CD4-positive, alpha-beta T cell treated with Interleukin-15 for 4 hours (primary cell): ENCODE measurements at places on chromosomes 6 and 20.

DNA sequence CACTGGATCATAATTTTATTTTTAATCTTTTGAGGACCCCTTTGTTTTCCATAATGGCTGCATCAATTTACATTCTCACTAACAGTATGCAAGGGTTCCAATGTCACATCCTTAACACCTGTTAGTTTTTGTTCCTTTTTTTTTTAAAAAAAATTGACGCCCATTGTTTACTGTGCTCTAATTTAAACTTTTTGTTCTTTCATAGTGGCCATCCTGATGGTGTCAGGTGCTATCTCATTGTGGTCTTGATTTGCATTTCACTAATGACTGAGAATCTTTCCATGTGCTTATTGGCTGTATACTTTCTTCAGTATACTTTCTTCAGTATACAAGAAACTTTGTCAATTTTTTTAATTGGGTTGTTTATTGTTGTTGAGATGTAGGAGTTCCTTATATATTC lies 347.0 kb downstream of the RNGTT start:
- DNase-seq = no peak

- DNase-seq = no peak
Observed at GRCh38 chr6:5082487-5083306, 2.4 kb upstream of the PPP1R3G start.

GRCh38 chr20:20851385-20851784 lies 138.9 kb upstream of the RALGAPA2 start:
- DNase-seq = no peak

- DNase-seq = no peak
Observed at GRCh38 chr20:54435015-54435414, 40.4 kb upstream of the DOK5 start.

DNA sequence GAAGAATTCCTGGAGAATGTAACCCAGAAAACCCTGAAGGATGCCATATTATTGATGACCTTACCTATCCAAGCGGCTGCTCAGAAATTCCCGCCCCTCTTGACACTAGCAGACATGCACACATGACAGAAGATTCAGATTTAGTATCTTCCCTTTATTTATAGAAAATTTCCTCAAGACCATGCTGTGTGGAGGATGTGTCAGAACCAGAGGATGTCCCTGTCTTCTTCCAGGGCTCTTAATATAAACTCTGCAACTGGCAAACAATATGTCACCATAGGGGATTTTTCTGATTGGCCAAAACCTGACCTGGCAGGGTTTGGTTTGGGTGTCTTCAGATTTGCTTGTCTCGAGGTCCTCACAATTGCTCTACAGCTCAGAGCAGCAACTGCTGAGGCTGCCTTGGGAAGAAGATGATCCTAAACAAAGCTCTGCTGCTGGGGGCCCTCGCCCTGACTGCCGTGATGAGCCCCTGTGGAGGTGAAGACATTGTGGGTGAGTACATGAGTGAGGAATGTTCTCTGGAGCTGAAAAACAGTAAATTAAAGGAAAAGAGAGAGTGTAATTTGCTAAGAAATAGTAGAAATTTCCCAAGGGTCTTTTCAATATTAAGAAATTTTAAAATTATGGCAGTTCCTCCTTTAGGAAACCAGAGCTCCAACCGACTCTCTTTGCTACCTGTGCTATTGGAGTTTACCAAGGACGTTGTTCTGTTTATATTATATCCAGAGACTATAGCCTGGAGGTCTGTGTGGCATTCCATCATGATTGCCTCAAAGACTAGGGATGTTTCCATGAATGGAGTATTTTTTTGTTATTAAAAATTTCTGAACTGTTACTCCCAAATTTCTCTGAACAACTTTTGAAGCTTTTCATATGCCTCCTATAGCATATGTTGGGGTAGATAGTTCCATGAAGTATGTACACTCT lies at the start of gene HLA-DQA2:
HLA-DQA2 (plus strand) TSS at position 361 of the 930 bp plus-strand sequence; CDS start at position 414, 53 bp downstream.
- DNase-seq = no peak

DNA sequence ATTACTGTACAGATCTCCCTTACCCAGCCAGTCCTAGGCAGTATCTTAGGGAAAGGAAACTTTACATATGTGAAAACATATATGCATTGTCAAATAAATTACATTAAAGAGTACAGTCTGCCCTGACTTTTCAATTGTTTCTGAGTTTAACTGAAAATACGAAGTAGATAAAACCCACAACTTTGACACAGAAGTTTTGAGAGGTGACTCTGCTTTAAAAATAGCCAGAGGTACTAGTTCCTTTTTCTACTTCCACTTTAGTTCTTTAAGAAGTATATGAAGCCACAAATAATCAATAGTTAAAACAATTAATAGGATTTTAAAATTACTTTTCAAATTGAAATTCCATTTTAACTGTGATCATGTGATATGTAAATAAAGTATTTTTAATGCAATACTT lies 62.9 kb downstream of the BMP5 start:
- no peak for DNase-seq

DNA sequence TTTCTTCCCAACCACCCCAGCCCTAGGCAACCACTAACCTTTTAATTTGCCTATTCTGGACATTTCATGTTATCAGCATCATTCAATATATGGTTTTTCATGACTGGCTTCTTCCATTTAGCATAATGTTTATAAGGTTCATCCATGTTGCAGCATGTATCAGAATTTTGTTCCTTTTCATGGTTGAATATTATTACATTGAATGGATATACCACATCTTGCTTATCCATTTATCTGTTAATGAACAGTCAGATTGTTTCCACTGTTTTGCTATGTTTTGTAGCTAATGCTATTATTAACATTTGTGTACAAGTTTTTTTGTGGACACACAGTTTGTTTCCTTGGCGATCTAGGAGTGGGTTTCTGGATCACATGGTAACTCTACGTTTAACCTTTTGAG lies 3.0 kb upstream of the DNAAF9 start:
- no peak for DNase-seq

DNA sequence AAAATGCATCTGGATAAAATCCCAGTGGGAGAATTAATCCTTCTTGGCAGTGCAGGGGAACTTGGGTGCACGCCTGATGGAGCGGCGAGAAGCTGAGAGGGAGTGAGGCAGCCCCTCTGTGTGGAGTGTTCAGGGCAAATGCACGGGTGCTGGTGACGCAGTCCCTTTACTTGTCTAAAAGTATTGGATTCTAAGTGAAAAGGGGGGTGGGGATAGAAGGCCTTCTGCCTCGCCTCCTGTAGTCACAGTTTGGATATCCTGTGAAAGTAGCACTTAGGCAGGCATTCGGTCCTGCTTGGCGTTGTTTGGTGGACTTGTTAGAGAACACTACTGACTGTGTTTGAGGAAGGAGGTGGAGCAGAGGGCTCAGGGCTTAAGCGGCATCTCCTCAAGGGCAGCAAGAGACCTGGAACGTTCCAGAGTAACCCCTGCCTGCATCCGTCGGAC lies 39.3 kb downstream of the PHACTR3 start:
- DNase-seq = no peak

DNA sequence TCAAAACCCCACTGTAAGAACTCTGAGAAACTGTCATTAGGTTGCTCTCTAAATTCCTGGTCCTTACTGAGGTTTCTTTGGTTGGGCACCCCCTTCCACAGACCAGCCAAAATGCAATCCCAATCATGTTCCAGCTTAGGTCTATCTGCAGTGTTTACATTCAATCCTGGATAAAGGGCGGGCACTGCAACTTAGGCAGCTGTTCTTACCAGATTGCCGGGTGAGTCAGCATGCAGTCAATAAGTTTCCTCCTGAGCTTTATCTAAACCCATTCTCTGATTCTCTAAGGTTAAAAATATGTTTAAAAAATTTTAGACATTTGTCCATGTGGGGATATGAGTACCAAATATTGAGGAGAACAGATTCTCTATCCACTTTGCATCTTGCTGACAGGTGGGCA lies 197.8 kb downstream of the HAO1 start:
- DNase-seq = no peak

DNA sequence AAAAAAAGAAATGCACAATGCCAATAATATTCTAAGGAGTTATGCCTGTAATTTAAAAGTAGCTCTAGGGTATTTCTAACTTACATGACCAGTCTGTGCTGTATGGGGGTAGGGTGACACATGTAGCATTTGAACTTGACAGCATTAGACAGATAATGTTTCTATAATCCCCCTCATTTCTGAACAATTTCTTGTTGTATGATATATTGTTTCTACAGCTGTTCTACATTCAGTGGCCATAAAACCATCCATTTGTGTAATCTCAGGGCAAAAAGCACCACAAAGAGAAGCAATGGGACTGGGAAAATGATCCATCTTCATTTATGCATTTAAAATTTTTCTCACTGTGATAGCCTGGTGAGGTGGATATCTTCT lies 767.8 kb downstream of the TFAP2A start:
- DNase-seq = no peak

DNA sequence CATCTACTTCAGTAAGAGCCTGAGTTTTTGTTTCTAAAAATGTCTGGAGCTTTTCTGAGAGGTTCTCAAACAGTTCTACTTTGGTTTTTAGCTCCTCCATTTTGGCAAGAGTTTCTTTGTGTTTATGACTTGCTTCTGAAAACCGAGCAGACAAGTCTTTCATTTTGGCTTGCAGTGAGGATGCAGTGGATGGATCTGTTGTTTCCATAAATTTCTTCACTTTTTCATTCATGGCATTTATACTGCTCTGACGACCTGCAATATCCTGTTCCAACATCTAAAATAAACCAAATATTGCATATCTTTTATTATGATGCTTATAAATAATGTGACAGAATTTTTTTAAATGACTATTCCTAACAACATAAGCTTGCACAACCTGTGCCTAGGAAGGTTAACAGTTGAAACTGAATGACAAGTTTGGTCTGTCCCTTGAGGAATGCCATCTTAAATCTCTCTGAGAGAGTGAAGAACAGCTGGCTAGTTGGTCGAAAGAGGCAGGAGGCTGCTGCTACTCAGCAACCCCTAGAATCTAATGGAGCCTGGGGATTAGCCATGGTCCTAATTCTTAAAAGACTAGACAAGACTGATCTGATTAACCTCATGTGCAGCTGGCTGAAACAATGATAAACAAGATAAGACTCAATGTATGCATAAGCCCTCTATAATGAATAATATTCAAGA lies 69.8 kb downstream of the DST start:
- no peak for DNase-seq

DNA sequence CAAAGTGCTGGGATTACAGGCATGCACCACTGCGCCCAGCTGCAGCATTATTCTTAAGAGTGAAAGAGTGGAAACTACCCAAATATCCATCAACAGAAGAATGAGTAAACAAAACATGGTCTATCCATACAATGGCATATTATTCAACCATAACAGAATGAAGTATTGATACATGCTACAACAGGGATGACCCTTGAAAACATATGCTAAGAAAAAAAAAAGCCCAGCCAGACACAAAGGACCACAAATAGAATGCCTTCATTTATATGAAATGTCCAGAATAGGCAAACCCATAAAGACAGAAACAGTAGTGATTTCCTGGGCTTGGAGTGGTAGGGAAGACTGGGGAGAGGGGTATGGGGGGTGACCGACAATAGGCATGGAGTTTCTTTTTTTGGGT lies 7.1 kb downstream of the TUBB2B start:
- DNase-seq = no peak

GRCh38 chr20:54345301-54345724 lies 130.1 kb upstream of the DOK5 start:
- DNase-seq = no peak

DNA sequence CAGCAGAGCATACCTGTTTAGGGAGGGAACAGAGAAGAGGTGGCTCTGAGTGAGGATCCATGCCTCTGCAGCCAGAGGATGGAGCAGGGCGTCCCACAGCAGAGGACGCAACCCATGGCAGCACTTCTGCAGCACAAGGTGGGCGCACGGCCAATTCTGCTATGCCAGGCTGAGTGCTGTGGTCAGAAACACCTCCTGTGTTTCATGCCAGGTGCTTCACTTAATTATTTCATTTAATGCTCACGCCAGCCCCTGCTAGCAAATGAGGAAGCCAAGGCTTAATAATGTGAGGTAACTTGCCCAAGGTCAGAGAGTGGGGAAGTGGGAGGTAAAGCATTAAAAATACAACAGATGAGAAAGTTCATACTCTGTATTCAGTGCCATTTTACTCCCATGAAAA lies 68.5 kb upstream of the PTGIS start:
- DNase-seq = no peak

- peak; percentile 9 for DNase-seq
Observed at GRCh38 chr6:30260036-30260504, 46.9 kb upstream of the TRIM26 start.

GRCh38 chr6:30810813-30811339 lies 66.5 kb upstream of the IER3 start:
- DNase-seq = peak; percentile 39

GRCh38 chr6:15935661-15936060 lies 193.2 kb upstream of the MYLIP start:
- no peak for DNase-seq

DNA sequence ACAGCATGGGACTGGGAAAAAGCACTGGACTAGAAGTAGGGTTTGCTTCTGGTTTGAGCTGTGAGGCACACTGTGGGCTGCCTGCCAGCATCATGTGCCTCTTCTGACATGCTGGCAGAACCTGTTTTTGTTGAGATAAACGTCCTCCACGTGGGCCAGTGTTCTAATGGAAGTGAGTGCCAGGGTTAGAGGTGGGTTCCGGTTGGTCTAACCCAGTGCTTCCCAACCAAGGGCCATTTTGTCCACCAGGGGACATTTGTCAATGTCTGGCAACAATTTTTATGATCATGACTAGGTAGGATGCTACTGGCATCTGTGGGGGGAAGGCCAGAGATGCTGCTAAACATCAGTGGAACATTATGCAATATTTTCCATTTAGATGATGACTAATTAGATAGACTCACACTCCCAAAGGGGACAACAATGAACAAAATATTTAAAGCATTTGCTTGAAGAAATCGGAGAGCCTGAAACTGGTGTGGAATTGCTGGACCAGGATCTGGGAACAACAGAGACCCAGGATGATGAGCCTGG lies 7.8 kb upstream of the APMAP start:
- no peak for DNase-seq

- DNase-seq = no peak
Observed at GRCh38 chr6:6246544-6246943, 73.9 kb downstream of the F13A1 start.

DNA sequence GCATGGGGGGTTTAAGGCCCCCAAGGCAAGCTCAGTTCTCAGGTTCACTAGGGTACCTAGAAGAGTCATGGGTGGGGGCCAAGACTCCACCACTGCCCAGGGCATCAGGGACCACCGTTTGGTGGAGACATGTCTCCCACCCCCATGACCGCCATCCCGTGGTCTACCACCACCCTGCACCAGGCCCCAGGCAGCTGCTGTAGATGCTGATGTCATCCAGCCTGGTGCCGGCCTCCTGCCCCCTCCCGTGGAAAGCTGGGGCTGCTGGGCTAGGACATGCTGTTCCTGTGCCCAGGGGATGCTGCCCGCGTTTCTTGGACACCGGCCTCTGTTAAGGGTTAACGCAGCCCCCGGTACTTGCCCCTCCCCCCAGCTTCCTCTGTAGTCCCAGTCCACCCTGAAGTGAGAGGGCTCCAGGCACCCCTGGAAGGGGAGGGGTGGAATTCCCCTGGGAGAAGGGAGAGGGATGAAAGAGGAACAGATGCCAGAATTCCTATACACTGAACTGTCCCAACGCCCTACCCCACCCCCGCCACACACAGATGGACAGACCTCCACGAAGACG lies 587 bp downstream of the IP6K3 start:
- DNase-seq = no peak

- peak; percentile 33 for DNase-seq
Observed at GRCh38 chr6:57324538-57324937, 7.1 kb downstream of the PRIM2 start.

- DNase-seq = no peak
Observed at GRCh38 chr6:98900706-98901105, 47.0 kb downstream of the FBXL4 start.
